Smooth muscle cell of the brain vasculature (primary cell): ENCODE measurements at places on chromosomes 5 and 9.

DNA sequence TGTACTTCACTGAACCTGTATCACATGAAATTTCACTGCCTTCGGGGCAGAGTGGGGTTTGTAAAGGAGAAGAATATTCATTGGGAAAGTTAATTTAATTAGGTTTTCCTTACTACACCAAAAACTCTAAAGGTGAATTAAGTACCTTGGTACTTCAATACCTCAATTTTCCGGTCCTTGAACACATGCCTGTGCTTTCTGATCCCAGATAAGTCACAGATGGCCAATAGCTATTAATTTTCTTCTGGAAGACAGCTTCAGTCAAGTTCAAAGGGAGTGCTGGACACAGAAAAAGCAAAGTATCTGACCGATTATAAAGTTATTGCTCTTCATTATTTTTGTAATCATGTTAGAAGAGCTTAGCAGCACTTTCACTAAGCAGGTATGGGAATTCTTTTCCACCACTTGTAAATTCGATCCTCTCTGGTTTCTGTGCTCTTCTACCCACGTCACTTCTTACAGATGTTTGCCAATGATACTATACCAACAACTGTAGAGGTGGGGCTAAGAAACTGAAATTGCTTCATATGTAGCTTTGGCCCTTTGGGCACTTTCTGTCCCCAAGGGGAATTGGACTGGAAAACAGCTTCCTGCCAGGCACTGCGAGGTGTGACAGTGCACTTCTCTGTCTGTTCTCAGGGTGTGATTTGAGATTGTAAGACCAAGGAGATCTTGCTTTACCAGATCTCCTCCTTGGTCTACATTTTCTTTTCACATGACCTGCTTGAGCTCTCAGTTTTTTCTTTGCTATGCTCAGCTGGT lies 164.0 kb downstream of the CCDC192 start:
- no peak for DNase-seq

DNA sequence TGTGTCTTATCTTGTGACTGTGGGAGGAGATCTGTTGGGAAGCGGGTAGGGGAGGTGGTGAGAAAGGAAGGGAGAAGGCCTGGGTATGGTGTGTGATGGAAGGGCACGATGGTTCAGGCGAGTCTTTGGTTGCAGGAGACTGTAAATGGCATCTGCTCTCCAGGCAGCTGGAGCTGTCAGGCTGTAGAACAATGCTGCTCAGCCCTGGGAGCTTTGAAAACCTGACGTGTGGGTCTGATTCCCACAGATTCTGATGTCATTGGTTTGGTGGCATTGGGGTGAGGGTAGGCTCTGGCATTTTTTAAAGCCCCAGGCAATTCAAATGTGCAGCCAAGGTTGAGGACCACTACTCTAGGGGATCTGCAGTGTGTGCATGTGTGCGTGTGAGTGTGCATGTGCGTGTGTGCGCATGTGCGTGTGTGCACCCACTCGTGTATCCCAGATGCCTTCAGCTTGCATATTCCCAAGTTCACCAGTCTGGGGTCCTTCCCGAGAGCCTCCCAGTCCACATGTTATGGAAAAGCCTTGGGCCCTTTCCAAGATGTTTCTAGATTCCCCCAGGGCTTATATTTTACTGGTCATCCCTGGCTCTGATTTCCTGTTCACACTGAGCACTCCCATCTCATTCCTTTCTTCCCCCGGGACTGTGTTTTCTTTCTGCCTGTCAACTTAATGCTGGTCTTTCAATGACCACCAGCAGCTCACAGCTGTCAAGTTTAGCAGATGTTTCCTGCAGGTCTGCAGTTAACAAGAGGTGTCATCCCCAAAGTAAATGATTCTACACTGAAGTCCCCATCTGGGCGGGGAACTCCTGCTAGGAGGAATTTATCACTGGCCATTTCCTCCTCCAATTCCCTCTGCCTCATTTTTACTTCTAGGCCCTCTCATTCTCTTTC lies 34.0 kb downstream of the BOD1 start:
- DNase-seq, result no peak

GRCh38 chr5:109053995-109054417 lies 306.3 kb downstream of the FER start:
- DNase-seq, result no peak

- no peak for DNase-seq
Measured at GRCh38 chr9:135098400-135099105, 11.1 kb downstream of the OLFM1 start.

DNA sequence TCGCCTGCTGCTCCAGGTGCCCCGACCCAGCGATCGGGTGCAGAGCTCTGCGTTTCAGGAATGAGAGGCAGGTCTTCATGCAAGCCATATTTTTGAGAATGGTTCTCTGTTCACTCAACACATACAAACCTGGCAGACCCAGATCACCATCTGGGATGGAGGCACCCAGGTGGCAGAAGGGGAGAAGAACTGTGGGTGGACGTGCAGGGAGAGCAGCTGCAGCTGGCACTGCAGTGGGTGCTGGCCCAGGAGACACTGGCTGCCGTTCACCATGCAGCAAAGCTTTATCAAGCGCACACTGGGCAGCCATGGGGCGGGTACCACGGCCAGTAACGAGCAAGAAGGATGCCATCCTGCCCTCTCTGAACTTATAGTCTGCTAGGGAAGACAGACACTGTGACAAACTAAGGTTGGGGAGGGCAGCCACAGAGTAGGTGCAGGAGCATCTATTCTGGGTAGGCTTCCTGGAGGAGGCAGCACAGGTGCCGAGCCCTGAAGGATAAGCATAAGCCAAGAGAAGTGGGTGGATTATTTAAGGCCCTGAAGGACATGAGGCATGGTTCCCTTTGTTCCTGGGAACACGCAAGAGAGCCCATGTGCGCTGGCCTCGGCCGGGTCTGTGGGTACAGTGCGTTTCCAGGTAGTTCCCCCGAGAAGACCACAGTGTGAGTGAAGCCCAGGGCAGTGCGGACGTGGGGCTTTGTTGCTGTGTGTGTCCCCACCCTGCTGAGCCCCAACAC lies 46.2 kb upstream of the FCN2 start:
- DNase-seq, result no peak

- DNase-seq, result no peak
Measured at GRCh38 chr5:40587376-40587775, 92.3 kb upstream of the PTGER4 start.

DNA sequence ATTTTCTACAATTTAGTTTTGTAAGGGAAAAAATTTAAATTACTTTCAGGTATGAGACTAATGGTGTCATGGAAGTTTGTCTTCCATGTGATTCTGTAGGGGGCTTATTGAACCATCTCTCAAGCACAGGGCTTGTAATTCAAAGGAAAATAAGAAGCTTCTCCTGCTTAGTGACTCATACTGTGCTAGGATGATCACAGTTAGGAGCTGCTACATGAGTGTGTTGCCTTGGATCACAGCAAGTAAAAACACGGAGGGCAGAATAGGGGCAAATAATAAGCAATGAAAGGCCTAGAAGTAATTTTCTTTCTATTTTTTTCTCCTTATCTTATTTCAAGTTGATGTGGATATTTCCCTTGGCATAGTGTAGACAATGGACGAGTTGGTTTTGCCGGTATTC lies 28.9 kb downstream of the TMEM167A start:
- no peak for DNase-seq

DNA sequence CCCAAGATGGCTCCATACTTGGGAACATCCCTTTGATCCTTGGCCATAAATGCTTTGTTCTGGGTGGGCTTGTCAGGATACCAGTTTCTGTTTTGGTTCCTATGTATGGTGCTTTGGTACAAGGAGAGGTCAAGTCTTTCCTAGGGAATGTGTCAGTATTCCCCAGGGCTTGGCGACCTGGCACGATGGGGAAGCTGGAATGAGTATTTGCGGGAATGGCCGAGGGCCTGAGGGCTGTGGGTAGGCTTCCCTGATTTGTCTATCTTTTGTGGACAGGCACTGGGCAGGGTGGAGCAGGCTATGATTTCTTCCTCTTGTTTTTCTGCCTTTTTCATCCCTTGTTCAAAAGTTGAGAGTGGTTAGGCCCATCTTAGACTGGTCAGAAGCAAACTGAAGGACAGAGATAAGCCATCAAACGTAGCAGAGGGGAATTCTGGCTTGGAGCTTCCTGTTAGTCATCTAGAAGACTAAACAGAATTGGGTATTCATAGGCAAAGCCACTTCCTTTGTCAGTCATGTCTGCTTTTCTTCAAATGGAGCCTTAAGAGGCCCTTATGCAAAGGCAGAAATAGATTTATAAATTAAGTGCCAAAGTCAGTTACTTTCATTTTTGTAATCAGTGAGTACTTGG lies 13.7 kb downstream of the DOCK2 start:
- no peak for DNase-seq

GRCh38 chr5:1937590-1937989 lies 54.9 kb upstream of the IRX4 start:
- DNase-seq, result no peak

GRCh38 chr9:125646621-125647100 lies 60.3 kb downstream of the MAPKAP1 start:
- DNase-seq, result no peak

DNA sequence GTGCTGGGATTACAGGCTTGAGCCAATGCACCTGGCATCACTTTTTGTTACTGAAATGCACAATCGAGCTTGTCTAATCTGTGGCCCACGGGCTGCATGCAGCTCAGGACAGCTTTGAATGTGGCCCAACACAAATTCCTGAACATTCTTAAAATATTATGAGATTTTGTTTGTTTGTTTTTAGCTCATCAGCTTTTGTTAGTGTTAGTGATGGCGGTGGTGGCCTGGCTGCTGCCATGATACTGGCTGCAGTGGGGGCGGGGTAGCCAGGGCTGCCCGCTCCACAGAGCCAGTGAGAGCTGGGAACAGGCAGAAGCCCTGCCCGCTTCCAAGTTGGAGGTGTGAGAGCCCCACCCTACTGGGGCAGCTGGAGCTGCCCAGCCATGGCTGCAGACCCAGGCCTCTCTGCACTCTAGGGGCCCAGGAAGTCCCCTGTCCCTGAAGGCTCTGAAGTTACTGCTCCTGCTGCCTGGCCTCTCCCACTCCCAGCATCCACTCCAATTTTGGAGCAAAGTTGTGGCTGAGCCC lies 76.6 kb upstream of the SHB start:
- no peak for DNase-seq

GRCh38 chr5:34007201-34007620 lies 639 bp downstream of the AMACR start:
- no peak for DNase-seq

- DNase-seq, result no peak
Measured at GRCh38 chr5:111983459-111983858, 226.5 kb upstream of the NREP start.

- DNase-seq, result no peak
Measured at GRCh38 chr5:80181618-80182211, 74.1 kb downstream of the SERINC5 start.

DNA sequence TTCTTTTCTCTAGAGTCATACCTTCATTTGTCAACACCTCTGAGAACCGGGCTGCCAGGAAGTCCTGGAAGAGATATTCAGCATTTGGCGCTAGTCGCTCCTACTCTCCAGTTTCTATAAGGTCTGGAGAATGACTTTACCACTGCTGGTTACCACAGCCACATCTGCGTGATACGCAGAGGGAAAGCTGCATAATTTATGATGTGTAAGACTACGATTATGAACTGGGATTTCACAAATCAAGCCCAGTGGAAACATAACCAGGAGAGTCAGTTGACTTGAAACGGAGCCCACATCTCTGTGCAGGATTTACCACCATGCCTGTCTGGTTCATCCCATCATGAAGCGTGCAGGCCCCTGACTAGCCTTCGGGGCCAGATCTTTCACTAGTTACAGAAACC lies 72.6 kb downstream of the FGF1 start:
- no peak for DNase-seq

DNA sequence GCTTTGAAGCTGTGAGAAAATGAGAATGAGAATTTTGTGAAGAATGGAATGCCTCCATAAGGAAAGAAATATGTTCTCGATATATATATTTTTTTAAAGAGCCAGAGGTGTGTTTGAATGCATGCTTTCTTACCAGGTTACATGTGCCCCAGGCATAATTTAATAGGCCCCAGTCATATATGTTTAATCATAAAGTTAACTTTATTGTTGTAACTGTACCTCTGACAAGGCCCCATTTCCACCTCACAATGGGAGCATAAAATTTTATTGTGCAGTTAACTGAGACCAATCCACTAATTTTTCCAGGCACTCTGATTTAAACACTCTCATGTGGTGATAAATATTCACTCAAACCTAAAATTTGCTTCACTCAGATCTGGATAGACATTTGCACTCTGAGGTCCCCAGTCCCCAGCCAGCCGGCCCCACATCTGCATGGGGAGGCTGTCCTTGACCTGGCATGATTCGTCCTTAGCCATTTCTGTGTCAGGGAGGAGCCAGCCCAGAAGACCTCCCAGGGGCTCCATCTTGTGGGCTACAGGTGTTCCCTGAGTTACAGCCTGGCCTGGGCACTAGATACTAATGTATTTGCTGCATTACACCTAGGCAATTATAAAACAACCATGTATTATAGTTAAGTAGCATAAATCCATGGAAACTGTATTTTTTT lies 245.8 kb downstream of the MTRR start:
- DNase-seq, result no peak

DNA sequence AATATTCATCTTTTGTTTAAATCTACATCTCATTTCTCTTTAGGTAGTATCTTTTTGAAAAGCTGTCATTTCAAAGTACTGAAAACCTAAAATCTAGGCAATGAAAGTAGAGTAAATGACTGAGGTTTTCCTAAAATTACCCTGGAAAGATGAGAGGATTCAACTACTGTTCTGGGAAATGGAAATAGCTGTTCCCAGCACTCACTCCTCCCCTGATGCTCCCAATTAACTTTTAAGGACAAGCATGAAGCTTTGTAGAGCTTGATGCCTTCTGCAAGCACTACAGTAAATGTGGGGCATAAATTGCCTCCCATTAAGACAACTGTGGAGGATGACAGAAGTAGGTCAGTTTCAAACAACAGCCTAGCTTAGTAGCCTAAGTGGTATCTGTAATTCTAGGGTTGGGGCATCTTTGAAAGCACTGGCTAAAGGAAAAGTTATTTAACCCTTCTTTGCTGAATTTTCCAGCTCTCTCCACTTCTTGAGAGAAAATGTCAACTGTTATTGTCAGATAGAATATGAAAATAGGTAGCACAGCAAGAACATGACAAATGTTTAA lies 100.2 kb upstream of the GNA14 start:
- no peak for DNase-seq

DNA sequence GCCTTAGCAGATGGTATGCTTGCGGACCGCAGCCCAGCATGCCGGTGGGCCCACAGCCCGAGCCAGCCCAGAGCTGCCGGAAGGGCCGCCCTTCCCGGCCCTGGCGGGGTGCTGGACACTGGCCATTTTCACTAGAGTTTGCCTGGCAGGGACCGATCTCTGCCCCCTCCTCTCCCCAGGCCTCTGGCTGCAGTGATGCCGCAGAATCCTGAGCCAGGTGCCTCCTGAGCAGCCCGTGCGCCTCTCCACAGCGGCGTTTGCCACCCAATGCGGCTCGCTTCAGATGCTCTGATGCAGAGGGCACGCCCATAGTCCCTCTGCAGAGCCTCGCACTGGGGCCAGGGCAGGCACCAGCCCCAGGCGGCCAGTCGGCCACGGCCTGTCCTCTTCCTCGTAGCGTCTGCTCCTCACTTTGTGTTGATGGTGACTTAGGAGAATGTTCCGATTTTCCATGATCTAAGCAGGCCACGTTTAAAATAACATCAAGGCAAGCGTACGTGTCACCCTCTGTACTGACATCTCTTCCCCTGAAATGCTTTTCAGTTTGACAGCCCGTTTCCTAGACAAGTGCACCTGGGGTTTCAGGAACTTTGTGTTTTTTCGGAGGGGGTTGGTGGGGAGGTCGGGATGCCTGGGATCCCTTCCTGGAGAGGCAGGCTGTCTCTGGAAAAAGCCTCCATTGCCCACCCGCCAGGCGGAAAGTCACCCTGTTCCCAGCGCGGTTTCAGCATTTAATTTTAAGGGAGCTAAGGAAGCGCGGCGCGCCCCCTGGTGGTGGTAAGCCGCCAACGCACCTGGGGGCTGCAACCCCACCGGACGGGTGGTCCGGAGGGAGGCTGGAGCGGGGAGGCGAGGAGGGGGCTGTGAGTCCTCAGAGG lies 29.8 kb upstream of the HMCN2 start:
- peak; percentile 40 for DNase-seq
